ENCODE measurements at places on chromosomes 5 and 9. TPM values are rescaled to one million over a fixed set of nuclear protein-coding genes. Genes with fewer than 3 reads are reported as not detected.

MAML1 gene
- total RNA-seq = 26.1 TPM

TCF7 gene
- total RNA-seq = 4.4 TPM

DNA sequence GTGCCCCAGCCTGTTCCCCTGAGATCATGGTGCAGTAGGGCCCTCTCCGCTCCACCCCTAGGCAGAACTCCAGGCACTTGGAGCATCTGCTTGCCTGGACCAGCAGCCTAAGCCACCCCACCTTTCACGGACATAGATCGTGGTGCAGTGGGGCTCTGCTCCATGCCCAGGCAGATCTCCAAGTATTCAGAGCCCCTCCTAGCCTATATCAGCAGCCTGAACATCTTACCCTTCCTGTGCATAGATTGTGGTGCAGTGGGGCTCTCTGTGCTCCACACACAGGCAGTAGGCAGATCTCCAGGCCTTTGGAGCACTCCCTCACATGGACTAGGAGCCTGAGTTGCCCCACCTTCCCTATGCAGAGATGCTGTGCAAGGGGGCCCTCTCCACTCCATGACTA, 103.0 kb downstream of the GLIS3 start:
- no peak for DNase-seq

GRCh38 chr5:106634375-106634774, 1036.4 kb downstream of the EFNA5 start:
- DNase-seq = no peak

DNA sequence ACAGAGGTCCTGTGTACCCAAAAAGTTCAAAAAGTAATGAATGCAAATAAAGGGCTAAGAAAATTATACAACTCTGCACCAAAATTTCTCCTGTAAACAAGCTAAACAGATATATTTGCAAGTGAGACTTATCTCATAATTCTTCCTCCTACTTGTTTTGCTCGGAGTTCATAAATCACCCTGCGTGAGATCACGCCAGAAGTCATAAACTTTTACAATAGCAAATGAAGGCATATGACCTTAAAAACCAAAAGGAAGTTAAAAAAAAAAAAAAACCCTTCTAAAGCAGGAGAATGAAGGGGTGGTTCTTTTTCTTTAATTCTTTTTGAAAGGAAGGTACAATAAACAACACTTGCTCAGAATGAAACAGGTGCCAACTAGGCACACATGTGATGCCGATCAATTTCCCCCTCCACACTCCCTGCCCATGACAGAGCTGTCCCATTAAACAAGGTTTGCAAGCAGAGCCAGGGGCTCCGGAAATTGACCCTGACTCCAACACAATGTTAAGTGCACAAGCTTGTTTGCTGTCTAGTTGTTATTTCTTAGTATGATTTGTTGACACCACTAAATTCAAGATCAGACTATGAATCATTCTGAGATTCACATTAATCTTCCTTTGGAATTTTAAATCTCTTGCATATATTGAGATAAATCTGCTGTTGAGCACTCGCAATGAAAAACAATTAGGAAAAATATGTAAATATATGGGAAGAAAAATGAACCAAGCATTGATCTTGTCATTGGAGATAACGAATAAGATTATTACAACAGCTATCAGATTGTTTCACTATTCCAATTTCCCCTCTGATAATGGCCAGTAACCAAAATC, 46.3 kb downstream of the DROSHA start:
- no peak for DNase-seq

DNA sequence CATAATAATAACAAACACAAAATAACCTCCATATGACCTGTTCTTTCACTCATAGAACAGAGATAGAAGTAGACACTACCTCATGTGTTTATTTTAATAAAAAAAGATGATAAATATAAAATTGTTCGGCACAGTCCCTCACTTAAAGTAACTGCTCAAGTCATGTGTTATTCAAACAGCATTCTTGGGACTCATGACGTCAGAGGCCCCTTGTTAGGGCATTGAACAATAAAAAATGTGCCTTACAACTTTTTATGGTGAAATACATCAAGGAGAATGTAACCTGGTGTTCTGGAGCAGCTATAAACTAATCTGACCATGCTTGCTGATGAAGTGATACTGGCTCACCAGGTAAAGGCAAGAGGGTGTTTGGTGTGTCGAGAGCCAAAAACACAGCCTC, 12.2 kb upstream of the NDFIP1 start:
- DNase-seq = no peak

Data from aorta (tissue), 5 donors.